ENCODE measurements at places on chromosomes 2 and 18. TPM values are rescaled to one million over a fixed set of nuclear protein-coding genes. Genes with fewer than 3 reads are reported as not detected.

The RND3 gene
- polyA plus RNA-seq, result 136 TPM

The AOX1 gene
- 21.7 TPM for polyA plus RNA-seq

The PROKR1 gene
- polyA plus RNA-seq, result not detected

The RMC1 gene
- polyA plus RNA-seq, result 18.0 TPM

The CIB4 gene
- not detected for polyA plus RNA-seq

The CNGA3 gene
- not detected for polyA plus RNA-seq

The MC2R gene
- polyA plus RNA-seq, result not detected

The FAM228A gene
- polyA plus RNA-seq, result not detected

The CAVIN2 gene
- 7.7 TPM for polyA plus RNA-seq

All from IMR-90 (cell line).